Nephron progenitor cell (in vitro differentiated cells): ENCODE measurements at places on chromosomes 7 and 10.

DNA sequence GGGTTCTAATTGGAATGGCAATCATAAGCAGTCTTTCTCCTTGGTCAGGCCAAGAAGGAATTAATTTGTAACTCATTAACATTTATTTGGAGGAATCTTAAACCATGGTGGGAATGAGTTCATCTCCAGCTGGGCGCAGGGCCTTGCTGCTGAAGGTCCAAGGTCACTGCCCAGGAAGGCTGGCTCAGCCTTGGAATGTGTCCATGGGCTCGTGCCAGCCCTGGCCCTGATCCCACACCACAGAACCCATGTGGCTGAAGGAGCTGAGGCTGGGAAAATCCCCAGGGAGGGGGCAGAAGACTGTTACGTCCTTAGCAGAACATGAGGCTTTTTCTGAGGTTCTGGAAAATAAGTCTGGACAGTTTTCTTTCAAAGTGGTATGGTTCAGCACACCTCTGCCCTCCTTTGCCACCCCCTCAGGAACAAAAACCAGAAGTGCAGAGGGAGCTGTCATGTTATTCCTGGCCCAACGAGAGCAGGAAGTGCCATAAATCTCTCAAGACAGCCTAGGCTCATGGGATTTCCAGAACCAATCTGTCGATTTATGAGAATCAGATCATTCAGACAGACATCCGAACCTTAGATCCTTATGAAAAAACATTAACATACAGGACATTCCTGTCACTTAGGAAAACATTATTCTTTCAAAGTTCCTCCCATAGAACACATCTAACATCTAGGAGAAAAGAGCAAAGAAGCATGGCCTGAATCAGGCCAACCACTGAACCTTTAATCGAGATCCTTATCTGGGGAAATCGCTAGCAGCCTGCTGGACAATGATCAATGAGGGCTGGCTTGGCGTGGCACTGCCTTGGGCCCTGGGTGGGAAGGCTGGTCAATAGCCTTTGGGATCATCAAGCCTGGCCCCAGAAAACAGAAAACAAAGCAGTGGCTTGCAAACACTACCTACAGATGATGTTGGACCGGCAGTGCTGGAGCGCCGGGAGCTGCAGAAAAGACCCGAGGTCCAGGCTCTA lies 134.3 kb downstream of the TAX1BP1 start:
- DNase-seq: no peak

DNA sequence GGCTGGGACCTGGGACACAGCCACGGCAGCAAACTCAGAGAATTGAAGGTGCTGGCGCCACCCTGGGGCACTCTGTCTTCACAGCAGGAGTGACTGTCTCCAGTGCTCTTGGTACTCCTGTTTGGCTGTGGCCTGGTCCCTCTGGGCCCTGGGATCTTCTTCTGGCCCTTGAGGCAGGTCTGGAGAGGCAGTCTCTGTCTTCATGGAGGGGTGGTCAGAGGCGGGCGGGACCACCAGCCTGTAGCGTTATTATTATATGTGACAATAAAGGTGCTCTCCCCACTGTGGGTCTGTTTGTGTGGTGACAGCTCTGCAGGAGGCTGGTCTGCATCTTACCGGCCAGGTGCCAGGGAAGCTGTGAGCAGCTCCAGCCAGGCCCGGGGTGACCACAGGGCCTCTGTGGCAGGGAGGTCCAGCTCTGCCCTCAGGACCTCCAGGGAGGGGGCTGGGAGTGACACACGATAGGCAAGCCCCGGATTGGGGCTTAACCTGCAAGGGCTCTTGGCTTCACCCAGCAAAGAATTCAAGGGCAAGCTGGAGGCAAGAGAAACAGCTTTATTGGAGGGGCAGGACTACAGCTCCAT lies 70.3 kb downstream of the MYL10 start:
- no peak for DNase-seq

GRCh38 chr10:58641708-58642107 lies 129.0 kb downstream of the BICC1 start:
- no peak for DNase-seq

DNA sequence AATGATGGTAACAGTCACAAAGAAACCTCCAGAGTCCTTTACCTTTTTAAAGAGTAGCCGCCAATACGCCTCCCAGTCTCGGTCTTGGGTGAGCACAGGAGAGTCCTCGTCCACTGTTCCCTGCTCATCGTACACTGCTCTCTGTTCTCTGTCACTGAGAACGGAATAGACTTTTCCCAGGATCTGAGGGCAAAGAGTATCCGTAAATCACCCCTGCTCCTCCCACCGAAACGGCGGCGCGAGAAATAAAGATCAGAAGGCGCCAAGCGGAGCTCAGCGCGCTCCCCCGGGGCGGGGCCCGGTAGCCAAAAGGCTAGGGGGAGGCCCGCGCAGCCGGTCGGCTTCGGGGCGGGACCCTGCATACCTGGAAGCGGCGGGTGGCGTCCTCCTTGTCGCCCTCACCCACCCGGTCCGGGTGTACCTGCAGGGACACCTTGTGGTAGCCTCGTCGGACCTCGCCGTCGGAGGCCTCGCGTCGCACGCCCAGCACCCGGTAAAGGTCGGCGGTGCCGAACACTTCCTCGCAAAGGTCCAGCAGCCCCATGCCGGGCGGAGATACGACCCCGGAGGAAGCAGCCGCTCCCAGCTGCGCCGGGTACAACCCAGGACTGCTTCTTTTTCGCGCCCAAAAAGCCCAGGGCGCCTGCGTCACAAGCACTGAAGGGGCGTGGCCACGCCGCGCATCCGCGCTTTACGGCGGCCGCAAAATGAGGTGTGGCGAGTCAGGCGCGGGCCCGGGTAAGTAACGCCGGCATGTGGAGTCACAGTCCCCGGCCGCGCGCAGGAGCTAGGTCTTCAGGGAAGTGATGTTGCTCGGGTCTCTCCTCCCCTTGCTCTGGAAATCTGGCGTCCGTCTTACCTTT lies at the start of gene DNAJC9:
TSS of gene DNAJC9 (minus strand) at position 610 of the 863 bp plus-strand sequence. CDS start at position 544, 66 bp downstream.
- DNase-seq: peak; percentile 98

- no peak for DNase-seq
These were observed 91.9 kb downstream of the PCGF5 start for GRCh38 chr10:91312382-91312733.

DNA sequence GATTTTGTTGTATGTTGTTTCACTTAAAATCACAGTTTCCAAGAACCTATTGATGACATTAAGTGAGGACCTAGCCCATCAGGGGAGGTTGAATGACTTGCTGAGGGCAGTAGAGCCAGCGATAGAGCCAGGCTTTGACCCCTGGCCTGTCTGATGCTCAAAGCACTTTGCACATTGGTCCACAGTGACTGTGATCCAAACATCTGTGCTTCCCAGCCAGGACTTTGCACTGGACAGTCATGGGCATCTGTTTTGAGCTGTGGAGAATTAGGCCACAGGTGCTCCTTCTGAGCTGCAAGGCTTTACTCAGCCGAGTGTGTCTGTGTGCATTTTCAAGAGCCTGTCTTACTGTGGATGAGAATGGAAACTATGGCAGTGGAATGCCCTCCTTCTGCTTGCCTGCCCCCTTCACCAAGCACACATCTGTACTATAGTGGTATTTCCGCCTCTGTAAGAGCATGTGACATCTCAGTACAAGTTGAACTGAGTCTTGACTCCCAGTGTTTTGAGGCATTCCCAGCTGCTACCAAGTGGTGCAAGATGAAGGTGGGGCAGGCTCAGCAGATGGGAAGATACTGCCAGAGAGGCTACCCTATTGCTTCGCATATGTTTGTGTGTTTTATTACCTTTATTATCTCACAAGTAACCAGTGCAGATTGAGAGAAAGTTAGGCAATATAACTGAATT lies 72.7 kb upstream of the AOAH start:
- DNase-seq: no peak

DNA sequence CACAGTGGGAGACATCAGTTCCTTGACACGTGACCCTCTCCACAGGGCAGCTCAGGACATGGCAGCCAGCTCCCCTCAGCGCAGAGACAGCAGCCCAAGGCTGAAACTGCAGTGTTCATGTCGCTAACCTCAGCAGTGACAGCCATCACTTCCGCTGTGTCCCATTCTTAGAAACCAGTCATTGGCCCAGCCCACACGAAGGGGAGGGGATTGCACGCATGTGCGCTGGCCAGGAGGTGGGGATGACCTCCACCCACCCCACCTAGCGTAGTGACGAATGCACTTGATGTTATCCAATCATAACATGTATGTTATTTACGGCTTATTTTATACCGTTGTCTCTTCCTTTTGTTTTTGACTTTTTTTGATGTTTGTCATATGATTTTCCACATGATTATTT lies 36.9 kb upstream of the EGFR start:
- no peak for DNase-seq

DNA sequence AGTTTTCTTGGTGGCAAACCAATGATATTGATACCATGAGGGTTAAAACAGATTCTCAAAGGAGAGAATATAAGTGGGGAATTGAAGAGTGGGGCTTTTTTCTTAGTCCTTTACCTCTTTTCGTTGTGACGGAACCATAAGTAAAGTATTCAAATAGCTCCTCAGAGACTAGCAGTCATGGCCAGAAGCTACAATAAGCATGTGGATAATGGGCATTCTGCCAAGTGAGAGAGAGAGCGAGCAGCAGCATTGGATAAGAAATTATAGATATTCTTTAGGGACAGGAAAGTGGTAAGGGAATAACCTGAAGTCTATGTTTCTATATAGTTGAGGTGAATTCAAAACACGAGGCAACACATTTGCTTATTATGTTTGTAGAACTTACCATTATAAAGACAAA lies 235.1 kb downstream of the SEMA3E start:
- DNase-seq: no peak

GRCh38 chr7:9776900-9777299 lies 1196.8 kb upstream of the PHF14 start:
- DNase-seq: peak; percentile 26

- DNase-seq: no peak
These were observed 221.6 kb downstream of the RNLS start for GRCh38 chr10:88361494-88361893.

DNA sequence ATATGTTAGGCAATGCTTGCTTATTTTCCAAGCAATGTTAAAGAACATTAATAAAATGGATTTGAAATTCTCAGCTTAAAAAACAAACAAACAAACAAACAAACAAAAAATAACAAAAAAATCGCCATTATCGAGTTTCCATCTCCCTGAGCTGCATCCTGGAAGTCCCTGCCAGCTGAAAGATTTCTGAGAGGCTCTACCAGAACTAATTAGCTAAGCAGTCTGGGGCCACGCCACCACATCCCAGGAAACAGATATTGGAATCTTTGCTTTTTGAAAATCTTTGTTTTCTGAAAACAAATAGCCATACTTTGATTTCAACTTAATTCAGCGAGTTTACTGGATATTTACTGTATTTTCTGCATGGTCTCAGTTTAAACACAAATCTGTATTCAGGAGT lies 143.6 kb downstream of the LSMEM1 start:
- no peak for DNase-seq

DNA sequence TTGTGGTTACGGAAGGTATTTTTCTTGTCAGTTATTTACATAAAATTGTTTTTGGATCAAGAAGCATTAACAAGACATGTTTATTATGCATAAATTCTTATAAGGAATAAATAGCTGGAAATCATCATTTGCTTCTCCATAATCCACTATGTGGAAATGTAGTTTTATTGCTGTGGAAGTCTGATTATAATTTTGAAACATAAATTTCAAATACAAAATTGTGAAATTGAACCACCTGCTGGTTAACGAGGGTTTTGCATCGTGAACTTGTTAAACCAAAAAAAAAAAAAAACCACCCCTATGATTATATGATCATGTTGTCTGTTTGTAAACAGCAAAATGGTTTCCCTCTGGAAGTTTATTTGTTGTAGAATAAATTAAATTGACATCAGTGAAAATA lies 25.9 kb downstream of the ABRAXAS2 start:
- DNase-seq: no peak
